ENCODE measurements at places on chromosomes 6 and 20. TPM values are rescaled to one million over a fixed set of nuclear protein-coding genes. Genes with fewer than 3 reads are reported as not detected.
A peak's percentile ranks its signal among the peaks of the same experiment; 100 is the strongest.

DNA sequence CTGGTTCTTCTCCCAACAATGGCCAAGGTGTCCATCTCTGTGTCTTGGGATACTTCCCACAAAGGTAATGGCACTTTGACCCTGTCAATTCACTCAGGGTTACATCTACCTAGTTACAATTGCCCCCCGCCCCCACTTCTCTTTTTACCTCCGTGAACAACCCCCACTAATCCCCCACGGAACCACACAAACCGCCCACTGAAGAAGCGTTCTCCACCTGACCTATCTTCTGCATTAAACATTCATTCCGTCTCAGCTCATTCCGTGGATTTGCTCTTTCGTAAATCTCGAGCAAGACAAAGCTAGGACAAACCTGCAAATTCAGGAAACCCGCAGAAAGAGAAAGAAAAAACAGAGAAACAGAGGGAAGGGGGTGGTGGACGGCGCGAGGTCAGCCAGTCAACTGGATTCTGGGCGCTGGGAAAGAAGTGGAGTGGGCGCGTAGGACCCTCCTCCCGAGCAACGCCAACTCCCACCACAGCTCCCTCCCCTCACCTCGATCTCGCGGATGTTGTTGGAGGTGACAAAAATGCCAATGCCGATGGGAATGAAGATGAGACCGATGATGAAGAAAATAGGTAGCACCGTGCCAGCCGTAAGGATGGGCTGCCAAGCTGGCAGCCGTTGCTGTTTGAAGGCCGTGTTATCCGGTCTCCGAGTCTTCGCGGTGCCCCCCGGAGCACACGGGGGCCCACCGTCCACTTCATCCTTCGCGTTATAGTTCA is 523 bp downstream of the TMEM30A start:
- peak; percentile 23 for DNase-seq

- no peak for DNase-seq
These were observed at the start of gene SYTL3 for GRCh38 chr6:158649289-158650143. TSS of gene SYTL3 (plus strand) at chr6:158650054. CDS start at chr6:158663269, 13,215 bp downstream.

GRCh38 chr6:3392930-3393835 is 63.7 kb downstream of the SLC22A23 start:
- DNase-seq: no peak

Gene SYNDIG1
- polyA plus RNA-seq: 1.7 TPM

Gene RRP36
- 38.1 TPM for polyA plus RNA-seq

- DNase-seq: no peak
These were observed 101.1 kb downstream of the LY86 start for GRCh38 chr6:6689400-6690143.

All from urinary bladder (tissue), 4 donors.